Central memory CD4-positive, alpha-beta T cell (primary cell): ENCODE measurements at places on chromosomes 13 and 19.

GRCh38 chr13:45847554-45848224, 3.9 kb downstream of the SIAH3 start:
- DNase-seq, result peak; percentile 66

DNA sequence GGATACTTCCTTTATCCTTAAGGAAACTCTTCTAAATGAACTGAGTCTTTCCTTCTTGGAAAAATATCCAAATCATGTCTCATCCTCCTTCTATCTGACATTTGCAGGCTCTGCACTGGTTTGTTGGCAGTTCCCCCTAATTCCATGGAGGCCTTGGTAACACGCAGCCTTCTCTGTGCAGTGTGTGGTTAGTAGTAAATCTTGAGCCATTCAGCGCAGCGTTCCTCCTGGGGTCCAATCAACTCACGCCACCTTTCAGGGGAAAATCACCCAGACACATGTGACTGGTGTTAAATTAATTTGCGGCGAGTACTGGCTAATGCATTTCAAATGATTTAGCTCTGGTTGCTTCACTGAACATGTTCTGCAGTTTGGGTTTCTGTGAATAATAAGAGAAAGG, 21.0 kb upstream of the CBY2 start:
- DNase-seq, result no peak

GRCh38 chr13:47413112-47413511, 516.3 kb upstream of the HTR2A start:
- DNase-seq, result no peak

DNA sequence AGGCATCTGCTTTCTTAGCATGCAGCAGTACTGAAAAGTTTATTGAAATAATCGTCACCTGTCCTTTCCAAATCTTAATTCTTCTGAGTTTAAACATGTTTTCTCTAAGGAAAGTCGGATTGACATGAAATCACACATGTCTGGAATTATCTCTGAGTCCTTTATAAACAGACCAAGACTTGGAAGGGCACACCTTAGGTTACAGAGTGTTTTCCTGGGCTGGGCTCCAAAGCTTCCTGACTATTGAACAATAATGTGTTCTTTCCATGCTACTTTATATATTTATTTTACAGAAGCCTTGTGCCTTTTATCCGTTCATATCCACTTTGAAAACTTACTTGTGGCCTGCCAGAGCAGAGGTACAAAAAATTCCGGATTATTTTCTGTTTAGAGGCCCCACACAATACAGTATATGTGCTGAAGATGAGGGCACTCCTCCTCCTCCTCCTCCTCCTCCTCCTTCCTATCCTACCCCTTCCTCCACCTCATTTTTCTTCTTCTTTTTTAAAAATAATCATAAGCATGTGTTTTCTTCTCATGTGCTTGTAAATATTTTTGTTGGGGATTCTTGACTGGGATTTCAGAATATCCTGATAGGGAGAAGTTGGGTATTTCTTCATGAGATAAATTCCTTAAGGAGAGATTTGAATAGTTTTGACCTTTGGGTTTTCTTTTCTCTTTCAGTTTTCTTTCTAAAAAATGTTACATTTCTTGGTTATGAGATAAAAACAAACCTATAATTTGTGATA, 52.3 kb downstream of the LRCH1 start:
- no peak for DNase-seq

DNA sequence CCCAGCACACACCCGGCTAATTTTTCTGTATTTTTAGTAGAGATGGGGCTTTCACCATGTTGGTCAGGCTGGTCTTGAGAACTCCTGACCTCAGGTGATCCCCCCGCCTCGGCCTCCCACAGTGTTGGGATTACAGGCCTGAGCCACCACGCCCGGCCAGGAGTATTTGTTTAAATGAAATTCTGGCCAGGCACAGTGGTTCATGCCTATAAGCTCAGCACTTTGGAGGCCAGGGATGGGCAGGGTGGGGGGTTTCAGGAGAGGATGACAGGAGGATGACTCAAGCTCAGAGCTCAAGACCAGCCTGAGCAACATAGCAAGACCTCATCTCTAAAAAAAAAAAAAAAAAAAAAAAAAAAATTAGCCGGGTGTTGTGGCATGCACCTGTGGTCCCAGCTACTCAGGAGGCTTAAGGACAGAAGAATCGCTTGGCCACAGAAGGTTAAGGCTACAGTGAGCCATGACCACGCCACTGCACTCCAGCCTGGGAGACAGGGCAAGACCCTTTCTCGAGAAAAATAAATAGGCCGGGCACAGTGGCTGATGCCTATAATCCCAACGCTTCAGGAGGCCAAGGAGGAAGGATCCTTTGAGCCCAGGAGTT, 8.2 kb upstream of the DHDH start:
- DNase-seq, result no peak
